ENCODE measurements at places on chromosomes 16 and 17.
A peak's percentile ranks its signal among the peaks of the same experiment; 100 is the strongest.

- no peak for DNase-seq
These were observed 52.8 kb upstream of the LYRM9 start for GRCh38 chr17:27945953-27946352.

DNA sequence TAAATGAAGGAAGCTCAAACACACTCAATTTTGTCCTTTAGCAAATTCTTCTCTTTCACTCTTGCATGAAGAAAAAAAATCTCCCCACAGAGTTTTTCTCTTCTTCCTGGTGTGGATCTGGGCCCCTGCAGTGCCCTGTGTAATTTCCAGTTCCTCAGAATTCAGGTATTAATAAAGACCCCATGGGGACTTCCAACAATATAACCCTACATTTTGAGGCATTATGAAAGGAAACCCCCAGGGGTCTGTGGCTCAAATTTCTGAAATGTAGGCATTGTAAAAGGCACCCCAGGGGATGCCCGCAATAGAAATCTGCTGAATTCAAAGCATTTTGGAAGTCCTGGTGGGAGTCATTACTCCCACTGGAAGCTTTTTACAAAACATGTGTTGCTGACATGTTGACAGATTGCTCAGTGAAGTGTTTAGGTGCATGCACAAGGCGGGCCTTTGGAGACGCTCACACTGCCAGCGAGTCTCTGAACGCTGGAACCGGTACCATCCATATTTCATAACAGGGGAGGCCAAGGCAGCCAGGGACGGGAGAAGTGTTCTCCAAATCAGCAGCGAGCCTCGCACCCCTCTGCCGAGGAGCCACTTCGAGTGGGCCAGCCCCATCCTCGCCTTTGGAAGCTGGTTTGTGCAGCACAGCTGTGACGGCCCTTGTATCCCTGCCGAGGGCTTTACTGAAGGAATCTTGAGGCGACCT lies 154.0 kb downstream of the ZNF423 start:
- no peak for DNase-seq

GRCh38 chr17:2190014-2190413 lies 113.6 kb downstream of the SMG6 start:
- DNase-seq: no peak

DNA sequence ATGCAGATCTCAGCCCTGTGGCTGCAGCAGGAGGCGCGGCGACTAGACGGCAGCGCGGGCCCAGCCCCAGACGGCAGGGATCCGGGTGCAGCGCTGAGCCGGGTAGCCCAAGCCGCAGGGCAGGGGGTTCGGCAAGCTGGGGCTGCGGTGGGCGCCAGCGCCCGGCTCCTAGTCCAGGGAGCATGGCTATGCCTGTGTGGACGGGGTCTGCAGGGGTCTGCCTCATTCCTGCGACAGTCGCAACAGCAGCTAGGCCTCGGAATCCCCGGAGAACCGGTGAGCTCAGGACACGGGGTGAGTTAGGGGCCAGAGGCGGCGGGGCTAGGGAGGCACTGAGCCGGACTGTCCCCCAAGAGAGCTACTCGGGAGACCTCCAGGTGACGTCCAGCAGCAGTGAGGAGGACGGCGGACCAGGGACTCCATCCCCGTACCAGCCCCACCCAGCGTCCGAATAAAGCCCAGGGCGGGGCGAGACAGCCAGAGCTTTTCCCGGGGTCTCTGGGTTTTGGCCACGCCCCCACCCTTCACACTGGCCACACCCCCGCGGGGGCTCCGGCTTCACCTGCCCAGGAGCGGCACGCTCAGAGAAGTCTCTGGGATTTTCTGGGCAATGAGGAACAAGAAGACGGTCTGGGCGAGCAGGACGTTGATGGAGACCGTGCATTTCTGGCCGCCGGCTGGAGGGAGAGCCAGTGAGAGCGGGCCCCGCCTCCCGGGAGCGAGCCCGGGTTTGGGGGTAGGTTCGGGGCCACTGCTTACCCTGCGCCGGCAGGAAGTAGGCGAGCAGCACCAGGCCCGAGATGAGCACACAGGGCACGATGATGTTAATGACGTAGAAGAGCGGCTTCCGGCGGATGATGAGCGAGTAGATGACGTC lies 1.1 kb downstream of the C17orf107 start:
- peak; percentile 26 for DNase-seq

- DNase-seq: no peak
These were observed 4.5 kb downstream of the ZNF646 start for GRCh38 chr16:31078597-31079341.

DNA sequence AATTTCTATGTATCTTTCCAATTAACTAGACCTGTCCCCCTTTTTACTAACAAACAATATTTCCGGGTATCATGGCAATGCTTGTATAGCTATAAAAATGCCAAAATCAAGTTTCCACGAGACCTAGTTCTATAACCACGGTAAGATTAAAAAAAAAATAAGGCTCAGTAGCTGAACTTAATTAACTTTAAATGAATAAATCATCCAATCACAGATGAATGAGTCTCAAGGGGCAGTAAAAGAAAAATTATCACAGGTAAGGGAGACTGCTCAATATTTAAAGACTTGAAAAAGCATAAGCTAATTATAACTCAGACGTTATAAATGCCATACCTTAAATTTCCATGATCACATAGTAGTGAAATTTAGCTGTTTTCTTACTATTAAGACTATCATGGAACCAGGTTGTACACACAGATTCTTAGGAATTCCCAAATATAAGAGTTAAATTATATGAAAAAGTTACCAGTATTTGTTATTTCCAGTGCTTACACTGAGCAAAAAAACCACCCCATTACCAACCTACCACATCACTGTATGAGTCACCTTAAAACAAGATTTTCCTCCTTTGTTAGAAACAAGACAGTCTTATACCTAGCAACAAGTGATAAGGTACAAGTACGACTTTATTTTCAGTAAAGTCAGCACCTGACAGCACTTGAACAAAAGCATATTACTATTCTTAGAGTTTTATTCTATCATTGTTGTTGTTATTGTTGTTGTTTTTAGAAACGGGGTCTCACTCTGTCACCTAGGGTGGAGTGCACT lies 20.6 kb downstream of the SSH2 start:
- DNase-seq: no peak

DNA sequence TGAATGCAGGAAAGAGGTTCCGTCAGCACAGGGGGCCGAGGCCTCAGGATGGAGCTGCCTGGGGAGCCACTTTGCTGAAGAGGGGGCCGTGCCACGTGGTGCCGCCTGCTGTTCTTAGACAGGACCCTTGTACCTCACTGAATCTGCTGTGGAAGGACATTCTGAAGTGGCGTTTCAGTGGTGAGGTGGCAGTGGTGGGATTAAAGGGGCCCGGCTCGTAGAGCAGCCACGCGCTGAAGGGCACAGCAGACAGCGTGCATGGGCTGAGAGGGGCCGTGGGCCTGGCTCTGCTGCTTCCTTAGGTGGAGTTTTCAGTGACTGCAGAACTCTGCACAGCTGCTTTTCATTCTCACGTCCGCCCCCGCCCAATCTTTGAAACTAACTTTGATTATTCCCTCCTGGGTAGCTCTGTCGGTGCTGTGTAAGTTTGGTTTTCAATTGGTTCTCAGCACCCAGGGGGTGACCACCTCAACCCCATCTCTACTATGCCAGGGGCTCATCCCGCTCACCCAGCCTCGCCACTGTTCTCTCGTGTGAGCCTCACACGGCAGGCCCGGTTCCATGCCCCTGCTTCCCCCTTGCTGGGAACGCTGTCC lies 70.3 kb downstream of the SEC14L1 start:
- DNase-seq: no peak

GRCh38 chr16:82843606-82844271 lies 217.0 kb downstream of the CDH13 start:
- DNase-seq: no peak

GRCh38 chr17:7930841-7931631 lies 710 bp downstream of the TRAPPC1 start:
- DNase-seq: no peak

Measured in stimulated activated CD4-positive, alpha-beta T cell treated with anti-CD3 and anti-CD28 coated beads, Interleukin-12 subunit alpha, Interleukin-12 subunit beta, amount 100 ng/mL, for 4 hours (primary cell).